H1 (cell line): ENCODE measurements at places on chromosomes 1 and 21. TPM values are rescaled to one million over a fixed set of nuclear protein-coding genes. Genes with fewer than 3 reads are reported as not detected.

GRCh38 chr1:182739545-182739944 lies 50.0 kb upstream of the NPL start:
- H3K4me1 ChIP-seq = no peaks in the 10 kb centered on the region
- no peak for DNase-seq
- H3K4me3 ChIP-seq = no peak overlapping the region
- no peak overlapping the region for H3K27ac ChIP-seq
- no peaks in the 10 kb centered on the region for H3K27me3 ChIP-seq

ARHGEF10L gene
- total RNA-seq = 38.0 and 39.6 TPM in 2 replicates

GRCh38 chr1:54791880-54792522 lies 9.1 kb downstream of the TTC22 start:
- no peaks in the 10 kb centered on the region for H3K36me3 ChIP-seq
- H3K27me3 ChIP-seq = no peaks in the 10 kb centered on the region
- no peak overlapping the region for H3K27ac ChIP-seq

- DNase-seq = no peak
- no peaks in the 10 kb centered on the region for H3K36me3 ChIP-seq
- H3K4me1 ChIP-seq = peaks cover 18% of the 10 kb centered on the region
- no peak overlapping the region for H3K4me3 ChIP-seq
Measured at GRCh38 chr1:40823983-40824382, 38.2 kb downstream of the CITED4 start.

AGMAT gene
- 5.7 and 5.8 TPM in 2 replicates for total RNA-seq

DNA sequence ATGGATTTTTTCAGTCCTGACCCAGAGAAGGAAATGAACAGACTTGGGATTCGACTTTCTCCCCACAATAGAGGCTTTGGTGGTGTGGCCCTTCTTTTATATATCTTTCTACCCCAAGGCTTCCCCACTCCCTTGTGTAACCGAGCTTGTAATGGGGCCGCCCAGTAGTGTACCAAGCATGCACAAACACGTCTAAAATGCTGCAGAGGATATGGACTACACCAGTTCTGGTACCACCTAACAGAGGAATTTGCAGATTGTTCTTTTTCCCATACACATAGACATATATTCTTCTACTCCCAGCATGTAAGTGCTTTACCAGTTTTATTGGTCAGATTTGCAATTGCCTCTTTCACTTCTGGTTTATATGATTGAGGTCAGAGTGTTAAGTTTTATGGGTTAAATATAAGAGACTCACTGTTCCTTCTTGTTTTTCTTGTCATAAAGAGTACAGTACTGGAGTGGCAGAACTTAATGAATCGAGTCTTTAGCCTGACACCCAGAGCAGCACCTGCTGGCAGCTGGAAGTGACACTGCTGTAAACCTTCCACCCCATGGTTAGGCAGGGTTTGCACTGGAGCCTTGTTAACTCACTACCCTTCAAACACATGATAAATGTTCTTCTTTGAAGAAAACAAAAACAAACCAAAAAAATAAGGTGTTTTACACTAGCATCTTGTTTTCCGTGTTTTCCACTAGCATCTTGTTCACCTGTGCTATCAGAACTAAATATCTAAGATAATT lies 198.6 kb downstream of the PTPRC start:
- DNase-seq = no peak
- no peak overlapping the region for H3K27ac ChIP-seq
- no peaks in the 10 kb centered on the region for H3K4me1 ChIP-seq
- H3K27me3 ChIP-seq = no peaks in the 10 kb centered on the region
- no peaks in the 10 kb centered on the region for H3K36me3 ChIP-seq

GRCh38 chr1:206109718-206110117 lies 7.5 kb downstream of the AVPR1B start:
- H3K27me3 ChIP-seq = no peaks in the 10 kb centered on the region
- no peaks in the 10 kb centered on the region for H3K36me3 ChIP-seq

- H3K4me1 ChIP-seq = no peaks in the 10 kb centered on the region
- peaks cover 15% of the 10 kb centered on the region for H3K36me3 ChIP-seq
Measured at GRCh38 chr1:10424034-10424433, 6.2 kb upstream of the CENPS start.

DNA sequence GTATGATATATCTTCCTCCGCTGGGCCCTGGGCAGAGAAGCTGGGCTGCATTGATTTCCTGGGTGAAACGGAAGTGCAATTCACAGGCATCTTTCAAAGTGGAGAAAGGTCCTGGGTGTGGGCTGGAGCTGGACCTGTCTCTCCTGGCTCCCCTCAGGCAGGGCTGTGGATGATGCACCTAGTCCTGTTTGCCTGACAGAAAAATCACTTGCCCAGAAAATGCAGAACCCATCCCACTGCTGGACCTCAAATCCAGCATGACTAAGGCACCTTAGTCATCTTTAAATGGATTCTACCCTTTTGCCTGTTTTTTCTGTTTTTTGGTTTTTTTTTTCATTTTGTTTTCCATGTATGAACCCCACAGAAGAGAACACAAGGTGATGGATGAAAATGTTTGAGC lies 49.7 kb downstream of the MYSM1 start:
- no peaks in the 10 kb centered on the region for H3K4me1 ChIP-seq
- peaks cover 1% of the 10 kb centered on the region for H3K27me3 ChIP-seq
- DNase-seq = no peak
- H3K27ac ChIP-seq = no peak overlapping the region

DNA sequence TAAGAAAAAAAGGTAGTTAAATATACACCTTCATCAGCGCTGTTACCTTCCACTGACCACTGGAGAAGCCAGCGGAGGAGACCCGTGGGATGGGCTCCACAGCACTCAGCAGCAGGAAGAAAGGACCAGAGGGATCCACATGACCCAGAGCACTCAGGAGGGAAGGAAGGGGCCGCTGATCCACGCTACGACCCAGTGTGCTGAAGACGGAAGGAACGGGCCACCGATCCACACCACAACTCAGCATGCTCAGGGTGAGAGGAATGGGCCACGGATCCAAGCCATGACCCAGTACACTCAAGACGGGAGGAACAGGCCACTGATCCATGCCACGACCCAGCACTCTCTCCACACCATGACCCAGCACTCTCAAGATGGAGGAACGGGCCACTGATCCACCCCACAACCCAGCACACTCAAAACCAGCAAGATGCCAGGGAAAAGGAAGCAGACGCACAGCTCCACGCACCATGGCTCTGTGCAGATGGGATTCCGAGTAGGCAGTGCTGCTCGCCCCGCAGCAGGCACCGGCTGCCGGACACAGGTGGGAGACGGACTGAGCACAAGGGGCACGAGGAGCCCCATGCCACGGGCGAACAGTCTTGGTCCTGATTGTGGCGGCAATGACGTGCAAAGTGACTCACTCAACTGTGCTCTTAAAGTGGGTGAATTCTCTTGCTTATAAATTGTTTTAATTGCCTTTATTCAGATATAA lies 8.7 kb downstream of the WRAP73 start:
- H3K36me3 ChIP-seq = peaks cover 2% of the 10 kb centered on the region; the same call in 1 of the 2 replicates
- no peaks in the 10 kb centered on the region for H3K27me3 ChIP-seq
- DNase-seq = no peak

DNA sequence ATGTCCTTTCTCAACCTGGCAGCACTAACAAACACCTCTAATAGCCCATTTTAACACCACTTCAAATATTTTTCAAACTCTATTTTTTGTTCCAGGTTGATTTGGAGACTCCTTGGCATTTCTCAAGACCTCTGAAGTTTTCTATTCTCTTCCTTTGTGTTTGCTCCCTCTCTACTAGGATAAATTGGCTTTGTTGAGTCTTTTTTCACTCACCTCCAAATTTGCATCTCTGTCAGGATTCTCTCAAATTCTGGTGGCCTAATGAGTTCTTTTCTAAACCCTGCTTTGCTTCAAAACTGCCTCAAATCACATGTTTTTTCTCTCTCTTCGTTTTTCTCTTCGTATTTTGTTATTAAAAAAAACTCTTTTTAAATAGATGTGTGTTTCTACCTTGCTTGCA lies 582.2 kb upstream of the ADGRL4 start:
- H3K4me3 ChIP-seq = no peak overlapping the region
- DNase-seq = no peak
- H3K4me1 ChIP-seq = no peaks in the 10 kb centered on the region
- H3K27me3 ChIP-seq = no peaks in the 10 kb centered on the region

ATP1A2 gene
- total RNA-seq = 34.8 and 39.7 TPM in 2 replicates

- no peaks in the 10 kb centered on the region for H3K27me3 ChIP-seq
- H3K27ac ChIP-seq = no peak overlapping the region
- H3K4me3 ChIP-seq = no peak overlapping the region
- no peaks in the 10 kb centered on the region for H3K4me1 ChIP-seq
- H3K36me3 ChIP-seq = peaks cover 3% of the 10 kb centered on the region; the same call in 1 of the 2 replicates
- no peak for DNase-seq
Measured at GRCh38 chr1:206738370-206739366, 31.9 kb upstream of the IL19 start.

HHIPL2 gene
- total RNA-seq = not detected in 2 replicates

ETV3 gene
- total RNA-seq = 23.8 and 26.6 TPM in 2 replicates

DNA sequence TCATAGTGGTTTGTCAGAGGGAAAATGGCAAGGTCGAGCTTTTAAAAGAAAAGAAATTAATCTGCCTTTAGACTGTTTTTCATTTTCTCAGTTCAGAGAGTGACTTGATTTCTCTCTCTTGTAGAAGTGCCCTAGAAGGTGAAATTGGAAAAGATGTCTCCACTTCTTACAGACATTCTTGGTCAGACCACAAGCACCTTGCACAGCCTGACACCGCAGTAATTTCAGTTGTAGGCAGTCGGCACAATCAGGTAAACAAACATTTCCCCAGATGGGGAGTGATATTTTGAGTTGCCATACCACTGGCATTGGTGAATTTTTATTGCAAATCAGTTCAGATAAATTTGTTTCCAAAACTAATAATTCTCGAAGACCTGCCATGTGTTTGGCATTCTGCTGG lies 86.8 kb downstream of the PHTF1 start:
- no peaks in the 10 kb centered on the region for H3K27me3 ChIP-seq
- H3K4me1 ChIP-seq = no peaks in the 10 kb centered on the region
- H3K27ac ChIP-seq = no peak overlapping the region
- DNase-seq = no peak
- no peak overlapping the region for H3K4me3 ChIP-seq

G0S2 gene
- total RNA-seq = 1.0 and 1.7 TPM in 2 replicates

- no peaks in the 10 kb centered on the region for H3K36me3 ChIP-seq
- DNase-seq = no peak
- no peaks in the 10 kb centered on the region for H3K4me1 ChIP-seq
- no peaks in the 10 kb centered on the region for H3K27me3 ChIP-seq
Measured at GRCh38 chr1:76669624-76670315, 197.5 kb upstream of the ST6GALNAC5 start.

DNA sequence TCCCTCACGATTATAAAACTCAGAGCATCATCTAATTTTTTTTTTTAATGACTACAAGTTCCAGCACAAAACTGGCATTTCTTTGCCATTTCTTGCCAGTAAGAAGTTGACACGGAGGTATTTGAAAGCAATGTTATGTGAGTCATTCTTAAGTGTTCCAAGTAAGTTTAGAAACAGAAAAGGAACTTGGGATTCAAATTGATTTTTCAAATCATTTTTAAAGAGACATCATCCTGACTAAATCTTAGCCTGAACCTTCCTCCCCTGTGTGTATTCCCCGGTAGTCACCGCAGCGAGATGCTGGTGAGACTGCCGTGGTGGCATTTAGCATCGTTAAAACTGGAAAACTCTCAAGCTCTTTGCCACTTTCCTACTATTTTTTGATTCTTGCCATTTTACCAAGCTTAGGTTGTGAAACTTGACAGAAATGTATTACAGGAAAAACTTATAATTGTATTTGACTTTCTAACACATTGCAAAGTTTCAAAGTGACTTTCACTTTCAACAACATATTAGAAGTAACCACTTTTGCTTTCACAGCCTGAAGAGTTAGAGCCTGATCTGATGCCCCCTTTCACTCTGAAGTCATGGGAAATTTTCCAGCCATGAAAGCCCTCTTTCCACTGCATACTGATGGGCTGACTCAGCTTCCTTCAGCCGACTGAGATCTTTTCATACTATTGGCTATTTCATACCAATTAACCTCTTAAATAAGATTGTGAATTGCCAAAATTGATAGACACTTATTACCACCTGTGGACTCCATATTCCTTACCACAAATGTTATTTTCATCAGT lies 61.4 kb downstream of the OLFML2B start:
- H3K4me3 ChIP-seq = no peak overlapping the region
- DNase-seq = no peak
- no peaks in the 10 kb centered on the region for H3K27me3 ChIP-seq
- H3K4me1 ChIP-seq = no peaks in the 10 kb centered on the region
- no peak overlapping the region for H3K27ac ChIP-seq

DNA sequence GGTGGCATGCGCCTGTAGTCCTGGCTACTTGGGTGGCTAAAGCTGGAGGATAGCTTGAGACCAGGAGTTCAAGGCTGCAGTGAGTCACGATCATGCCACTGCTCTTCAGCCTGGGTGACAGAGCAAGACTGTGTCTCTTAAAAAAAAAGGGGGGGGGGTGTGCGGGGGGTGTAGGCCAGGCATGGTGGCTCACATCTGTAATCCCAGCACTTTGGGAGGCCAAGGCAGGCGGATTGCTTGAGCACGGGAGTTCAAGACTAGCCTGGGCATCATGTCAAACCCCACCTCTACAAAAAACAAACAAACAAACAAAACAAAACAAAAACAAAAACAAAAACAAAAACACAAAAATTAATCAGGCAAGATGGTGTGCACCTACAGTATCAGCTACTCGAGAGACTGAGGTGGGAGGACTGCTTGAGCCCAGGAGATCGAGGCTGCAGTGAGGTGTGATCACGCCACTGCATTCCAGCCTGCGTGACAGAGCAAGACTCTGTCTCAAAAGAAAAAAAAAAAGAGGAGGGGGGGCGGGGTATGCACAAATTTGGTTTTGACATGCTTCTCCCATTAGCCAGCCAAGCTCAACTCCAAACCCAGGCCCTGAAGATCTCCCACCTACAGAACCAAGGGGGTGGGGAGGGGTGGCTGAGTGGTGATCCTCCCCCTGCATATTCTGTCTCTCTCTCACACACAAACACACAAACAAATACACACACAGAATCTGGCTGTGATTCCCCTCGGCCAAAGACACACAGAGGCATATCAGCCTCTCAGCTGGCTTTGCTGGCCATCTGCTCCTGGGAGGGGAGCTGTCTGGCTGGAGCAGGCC lies 3.1 kb downstream of the PTAFR start:
- no peak overlapping the region for H3K4me3 ChIP-seq
- no peak overlapping the region for H3K27ac ChIP-seq
- H3K27me3 ChIP-seq = no peaks in the 10 kb centered on the region
- H3K36me3 ChIP-seq = no peaks in the 10 kb centered on the region
- DNase-seq = no peak

DNA sequence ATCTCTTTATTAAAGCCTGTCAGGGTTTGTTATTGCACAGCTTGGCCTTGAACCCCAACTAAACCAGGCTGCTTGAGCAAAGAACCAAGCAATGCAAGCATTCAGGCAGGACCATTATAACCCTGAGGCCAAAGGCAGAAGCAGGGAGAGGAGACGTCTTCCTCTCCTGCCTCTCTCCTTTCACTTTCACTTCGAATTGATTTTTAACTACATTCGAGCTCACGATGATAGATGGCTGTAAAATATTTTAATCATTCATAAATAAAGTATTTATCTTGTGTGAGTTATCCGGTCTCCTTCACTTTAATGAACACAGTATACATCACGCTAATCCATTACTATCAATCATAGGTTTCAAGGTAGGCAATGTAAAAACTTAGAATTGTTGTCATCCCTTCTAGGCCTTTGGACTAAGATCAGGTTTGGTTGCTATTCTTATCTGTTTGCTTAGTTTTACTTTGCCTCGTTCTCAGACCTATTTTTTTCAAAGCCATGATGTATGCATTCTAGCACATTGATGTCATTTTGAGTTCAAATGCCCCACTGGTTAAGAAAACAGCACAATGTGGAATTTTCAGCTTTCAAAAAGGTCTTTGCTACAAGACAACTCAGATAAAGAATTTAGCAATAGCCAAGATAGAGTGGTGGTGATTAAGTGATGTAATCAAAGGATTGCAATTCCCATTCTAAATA lies 480.2 kb upstream of the RUNX1 start:
- no peaks in the 10 kb centered on the region for H3K36me3 ChIP-seq
- H3K4me3 ChIP-seq = no peak overlapping the region
- no peak for DNase-seq
- no peaks in the 10 kb centered on the region for H3K27me3 ChIP-seq
